ENCODE measurements at places on chromosomes 4 and X. TPM values are rescaled to one million over a fixed set of nuclear protein-coding genes. Genes with fewer than 3 reads are reported as not detected.

SCRG1 gene
- total RNA-seq: not detected

AMOT gene
- 88.0 TPM for total RNA-seq

BCORL1 gene
- total RNA-seq: 32.2 TPM

SLC39A8 gene
- total RNA-seq: 11.6 TPM

MAGEA9B gene
- not detected for total RNA-seq

- DNase-seq: no peak
- no peak overlapping the region for H3K27ac ChIP-seq
- H3K36me3 ChIP-seq: no peaks in the 10 kb centered on the region
- no peaks in the 10 kb centered on the region for H3K27me3 ChIP-seq
- H3K4me3 ChIP-seq: no peak overlapping the region
Observed at GRCh38 chrX:141936080-141936479, 32.4 kb downstream of the MAGEC1 start.

- H3K36me3 ChIP-seq: no peaks in the 10 kb centered on the region
- no peak overlapping the region for H3K27ac ChIP-seq
- no peak for DNase-seq
- H3K27me3 ChIP-seq: peaks cover 56% of the 10 kb centered on the region
- H3K4me1 ChIP-seq: no peaks in the 10 kb centered on the region
- no peak overlapping the region for H3K4me3 ChIP-seq
Observed at GRCh38 chr4:186347743-186348142, 81.8 kb downstream of the F11 start.

DNA sequence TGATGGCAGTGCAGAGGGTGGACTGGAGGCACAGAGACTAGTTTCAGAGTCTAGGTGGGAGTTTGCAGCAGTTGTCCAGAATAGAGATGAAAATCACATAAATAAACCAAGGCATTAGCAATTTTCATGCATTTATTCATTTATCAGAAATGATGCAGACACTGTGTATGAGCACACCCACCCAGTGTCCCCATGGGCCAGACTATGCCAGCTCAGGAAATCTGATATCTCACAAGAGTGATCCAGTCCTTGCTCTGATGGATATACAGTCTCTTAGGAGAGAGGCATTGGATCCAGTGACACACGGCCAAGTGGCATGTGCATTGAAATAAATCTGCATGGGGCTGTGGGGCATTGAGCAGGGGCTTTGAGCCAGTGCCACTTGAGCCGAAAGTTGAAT is 228.2 kb downstream of the FRMPD4 start:
- H3K27ac ChIP-seq: no peak overlapping the region
- H3K4me3 ChIP-seq: no peak overlapping the region
- no peaks in the 10 kb centered on the region for H3K27me3 ChIP-seq
- DNase-seq: no peak
- no peaks in the 10 kb centered on the region for H3K36me3 ChIP-seq

DNA sequence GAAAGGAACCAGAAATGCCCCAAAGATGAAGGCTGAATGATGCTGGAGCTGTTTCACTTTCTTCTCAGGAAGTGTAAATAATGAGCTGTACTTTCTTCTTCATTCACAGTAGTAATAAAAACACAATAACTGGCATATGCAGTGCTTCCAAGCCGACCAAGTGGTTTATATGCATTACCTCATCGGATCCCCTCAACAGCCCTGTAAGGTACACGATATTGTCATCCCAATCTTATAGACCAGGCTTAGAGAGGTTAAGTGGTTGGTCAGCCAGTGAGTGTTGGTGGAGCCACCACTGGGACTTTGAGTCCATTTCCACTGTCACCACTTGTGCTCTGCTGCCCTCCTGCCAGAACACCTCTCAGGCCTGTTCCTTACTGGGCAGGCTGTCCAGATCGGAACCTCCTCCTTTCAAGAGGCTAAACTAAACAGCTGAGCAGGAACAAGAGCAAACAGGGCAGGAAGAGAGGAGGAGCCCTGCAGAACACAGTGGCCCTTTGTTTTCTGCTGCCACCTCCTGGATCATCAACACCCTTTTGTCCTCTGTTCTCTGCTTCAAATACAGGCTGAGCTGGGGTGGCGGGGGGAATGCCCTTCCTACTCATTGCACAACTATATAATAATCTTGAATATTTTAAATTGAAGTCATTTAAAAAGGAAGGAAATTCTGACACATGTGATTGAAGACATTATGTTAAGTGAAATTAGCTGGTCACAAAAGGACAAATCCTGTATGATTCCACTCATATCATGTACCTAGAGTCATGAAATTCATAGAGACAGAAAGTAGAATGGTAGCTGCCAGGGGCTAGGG is 112.5 kb upstream of the ATP6AP2 start:
- H3K4me1 ChIP-seq: no peaks in the 10 kb centered on the region
- H3K27me3 ChIP-seq: no peaks in the 10 kb centered on the region
- peak; percentile 34 for DNase-seq
- H3K36me3 ChIP-seq: no peaks in the 10 kb centered on the region
- no peak overlapping the region for H3K27ac ChIP-seq

- DNase-seq: no peak
- no peak overlapping the region for H3K27ac ChIP-seq
- H3K36me3 ChIP-seq: no peaks in the 10 kb centered on the region
Observed at GRCh38 chr4:55613621-55614020, 21.6 kb upstream of the PDCL2 start.

All from PC-9 (cell line).